ENCODE measurements at places on chromosomes 13 and 19.

DNA sequence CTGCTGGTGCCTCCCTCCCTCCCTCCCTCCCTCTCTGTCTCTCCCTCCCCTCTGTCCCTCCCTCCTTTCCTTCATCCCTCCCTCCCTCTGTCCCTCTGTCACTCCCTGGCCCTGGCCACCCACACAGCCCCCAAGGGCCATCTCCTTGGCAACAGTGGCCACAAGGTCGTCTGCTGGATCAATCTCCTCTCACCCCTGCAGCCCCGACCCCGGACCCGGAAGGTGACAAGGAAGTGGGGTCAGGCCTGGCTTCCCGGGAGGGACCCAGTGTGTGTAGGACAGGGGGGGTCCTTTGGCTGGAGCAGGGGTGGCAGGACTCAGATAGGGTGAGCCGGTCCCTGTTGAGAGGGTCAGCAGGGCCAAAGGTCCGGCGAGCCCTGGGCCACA, 21.9 kb upstream of the TCF3 start:
- DNase-seq, result no peak

DNA sequence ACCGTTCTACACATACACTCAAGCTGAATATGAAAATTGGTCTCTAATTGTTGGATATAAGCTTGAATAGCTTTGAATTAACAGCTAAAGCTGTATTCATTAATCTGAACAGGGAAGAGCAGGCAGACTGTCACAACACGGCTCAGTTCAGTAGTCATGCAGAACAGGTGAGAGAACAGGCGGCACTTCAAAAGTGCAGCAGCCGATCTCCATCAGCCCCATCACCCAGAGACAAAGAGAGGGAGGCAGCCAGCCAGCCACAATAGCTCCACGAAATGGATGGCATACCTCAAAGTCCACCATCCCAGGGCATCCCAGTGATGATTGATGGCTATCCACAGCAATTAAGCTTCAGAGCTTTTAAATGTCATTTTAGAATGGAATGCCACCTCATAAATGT, 419.2 kb downstream of the OLFM4 start:
- DNase-seq, result no peak

GRCh38 chr19:7861619-7862412, 12.4 kb downstream of the PRR36 start:
- no peak for DNase-seq

- no peak for DNase-seq
These were observed 2.6 kb downstream of the HMG20B start for GRCh38 chr19:3575260-3575741.

DNA sequence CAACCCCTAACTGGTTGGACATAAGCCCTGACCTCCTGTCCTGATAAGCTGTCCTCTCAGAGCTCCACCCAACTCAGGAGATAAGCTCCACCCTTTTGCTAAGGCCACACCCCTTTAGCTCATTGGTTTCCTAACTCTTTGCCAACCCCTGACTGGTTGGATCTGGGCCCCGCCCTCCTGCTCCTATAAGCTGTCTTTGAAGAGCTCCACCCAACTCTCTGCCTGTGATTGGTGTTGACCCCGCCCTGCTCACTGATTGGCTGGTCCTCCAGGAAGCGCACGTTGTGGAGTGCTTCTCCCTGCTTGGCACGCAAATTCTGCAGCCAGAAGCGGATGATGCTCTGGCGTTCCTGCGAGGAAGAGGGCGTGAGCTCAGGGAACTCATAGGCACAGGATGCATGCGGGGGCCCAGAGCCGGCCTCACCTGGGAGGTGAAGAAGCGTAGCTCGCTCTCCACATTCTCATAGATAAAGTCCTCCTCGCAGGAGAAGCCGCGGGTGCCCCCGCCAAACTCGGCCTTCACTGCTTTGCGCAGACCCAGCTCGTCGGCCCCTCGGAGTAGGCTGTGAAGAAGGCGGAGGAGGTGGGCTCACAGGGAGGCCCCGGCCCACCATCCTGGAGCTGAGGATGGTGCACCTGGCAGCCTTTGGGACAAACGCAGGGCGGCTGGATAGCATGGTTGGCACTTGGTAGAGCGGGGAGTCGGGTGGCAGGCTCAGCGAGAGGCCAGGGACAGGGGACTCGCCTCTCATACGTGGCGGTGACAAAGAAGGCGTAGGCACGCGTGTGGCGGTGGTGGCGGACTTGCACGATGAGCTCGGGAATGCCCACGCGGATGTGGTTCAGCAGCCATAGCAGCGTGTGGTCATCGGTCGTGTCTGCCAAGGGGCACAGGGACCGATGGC, 1.7 kb downstream of the ANO8 start:
- no peak for DNase-seq

GRCh38 chr13:97911311-97912138, 42.0 kb upstream of the IPO5 start:
- DNase-seq, result no peak

DNA sequence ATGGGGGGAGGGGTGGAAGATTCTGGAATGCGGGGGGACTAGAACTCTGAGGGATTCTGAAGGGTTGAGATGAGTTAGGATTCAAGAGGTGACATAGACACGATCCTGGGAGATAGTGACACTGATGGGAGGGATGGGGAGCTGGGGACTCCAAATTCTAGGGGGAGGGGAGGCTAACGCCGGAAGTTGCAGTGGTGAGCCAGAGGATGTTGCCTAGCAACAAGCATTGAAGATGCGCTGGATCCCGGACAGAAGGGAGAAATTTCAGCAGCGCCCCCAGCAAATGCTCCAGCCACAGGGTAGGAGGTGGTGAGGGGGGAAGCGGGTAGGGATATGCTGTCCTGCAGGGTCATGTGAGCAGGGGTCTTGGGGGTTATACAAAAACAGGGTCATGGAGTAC, 6.9 kb upstream of the LTBP4 start:
- DNase-seq, result no peak

- no peak for DNase-seq
These were observed 7.6 kb downstream of the F2RL3 start for GRCh38 chr19:16896146-16897028.

DNA sequence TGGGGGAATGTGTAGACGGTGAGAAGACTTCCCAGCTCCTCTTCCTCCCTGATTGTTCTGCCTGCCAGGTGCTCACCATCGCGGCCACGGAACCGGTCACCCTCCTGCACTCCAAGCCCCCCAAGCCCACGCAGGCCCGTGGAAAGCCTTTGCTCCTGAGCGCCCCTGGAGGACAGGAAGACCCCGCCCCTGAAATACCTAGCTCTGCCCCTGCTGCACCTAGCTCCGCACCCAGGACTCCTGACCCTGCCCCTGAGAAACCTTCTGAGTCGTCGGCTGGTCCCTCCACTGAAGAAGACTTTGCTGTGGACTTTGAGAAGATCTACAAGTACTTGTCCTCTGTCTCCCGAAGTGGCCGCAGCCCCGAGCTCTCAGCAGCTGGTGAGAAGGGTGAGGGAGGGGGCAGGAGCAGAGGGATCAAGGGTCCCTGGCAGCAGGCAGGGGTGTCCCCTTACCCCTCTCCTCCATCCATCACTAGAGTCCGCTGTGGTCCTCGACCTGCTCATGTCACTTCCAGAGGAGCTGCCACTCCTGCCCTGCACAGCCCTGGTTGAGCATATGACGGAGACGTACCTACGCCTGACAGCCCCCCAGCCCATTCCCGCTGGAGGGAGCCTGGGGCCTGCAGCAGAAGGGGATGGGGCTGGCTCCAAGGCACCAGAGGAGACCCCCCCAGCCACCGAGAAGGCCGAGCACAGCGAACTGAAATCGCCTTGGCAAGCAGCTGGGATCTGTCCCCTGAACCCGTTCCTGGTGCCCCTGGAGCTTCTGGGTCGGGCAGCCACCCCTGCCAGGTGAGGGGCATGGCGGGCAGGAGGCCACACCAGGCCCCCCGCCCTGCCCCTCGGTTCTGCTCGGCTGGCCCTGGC, 2.1 kb downstream of the SNAPC2 start:
- no peak for DNase-seq

DNA sequence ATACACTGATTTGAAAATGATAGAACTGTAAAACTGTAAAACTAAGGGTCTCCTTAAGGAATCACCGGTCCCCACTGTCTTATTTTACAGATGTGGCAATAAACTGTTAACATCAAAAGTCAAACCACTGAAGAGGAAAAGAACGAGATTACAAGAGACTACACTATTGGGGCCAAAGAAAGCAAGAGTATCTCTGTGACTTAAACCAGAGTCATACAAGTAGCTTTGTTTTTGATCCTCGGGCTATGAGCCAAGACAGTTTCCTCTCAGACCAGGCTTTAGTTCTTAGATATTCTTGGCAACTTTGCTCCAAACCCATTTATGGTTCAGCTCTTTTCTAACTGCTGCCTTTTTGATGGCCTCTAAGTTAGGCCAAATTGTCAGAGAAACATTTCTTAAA, 113.8 kb downstream of the TBC1D4 start:
- no peak for DNase-seq

DNA sequence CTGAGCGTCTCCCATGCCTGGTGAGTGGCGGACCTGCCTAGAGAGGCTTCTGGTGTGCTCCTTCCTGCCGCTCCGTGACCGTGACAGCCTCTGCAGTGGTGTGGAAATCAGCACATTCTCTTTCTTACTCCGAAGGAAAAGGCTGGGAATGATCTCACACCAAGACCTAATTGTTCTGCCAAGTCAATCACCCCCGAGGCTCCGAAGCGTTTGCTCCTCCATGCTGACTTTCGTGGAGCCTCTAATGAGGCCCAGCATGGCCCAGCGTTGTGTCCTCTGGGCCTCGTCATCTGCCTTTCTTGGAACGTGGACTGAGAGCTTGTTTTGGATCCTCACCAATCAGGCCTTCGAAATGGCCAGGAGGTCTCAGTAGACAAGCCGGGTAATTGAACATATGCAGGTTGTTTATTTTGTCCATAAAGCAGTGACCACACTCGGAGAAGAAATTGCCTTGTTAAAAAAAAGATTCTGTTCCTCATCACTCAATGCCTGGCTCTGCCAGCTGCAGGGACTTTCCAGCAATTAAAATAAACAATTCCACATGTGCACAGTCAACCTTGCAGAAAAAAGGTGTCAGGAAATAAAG, 107.1 kb downstream of the UBL3 start:
- DNase-seq, result no peak

GRCh38 chr13:37735293-37735692, 134.3 kb downstream of the TRPC4 start:
- DNase-seq, result no peak

DNA sequence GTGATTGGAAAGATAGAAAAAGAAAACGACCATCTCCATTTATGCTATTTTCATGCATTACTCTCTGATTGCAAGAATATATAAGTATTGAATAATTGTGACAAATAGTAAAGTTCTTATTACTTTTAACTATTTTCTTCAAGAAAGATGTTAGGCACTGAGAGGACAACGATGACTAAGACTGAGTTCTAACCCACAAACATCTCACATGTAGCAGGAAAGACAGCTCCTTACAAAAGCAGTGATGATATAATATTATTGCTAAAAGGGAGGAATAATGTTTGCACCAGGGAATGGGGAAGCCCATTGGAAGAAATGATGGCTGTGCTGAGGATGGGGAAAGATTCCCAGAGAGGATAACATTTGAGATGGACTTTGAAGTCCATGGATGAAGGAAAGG, 22.6 kb downstream of the RXFP2 start:
- DNase-seq, result no peak

DNA sequence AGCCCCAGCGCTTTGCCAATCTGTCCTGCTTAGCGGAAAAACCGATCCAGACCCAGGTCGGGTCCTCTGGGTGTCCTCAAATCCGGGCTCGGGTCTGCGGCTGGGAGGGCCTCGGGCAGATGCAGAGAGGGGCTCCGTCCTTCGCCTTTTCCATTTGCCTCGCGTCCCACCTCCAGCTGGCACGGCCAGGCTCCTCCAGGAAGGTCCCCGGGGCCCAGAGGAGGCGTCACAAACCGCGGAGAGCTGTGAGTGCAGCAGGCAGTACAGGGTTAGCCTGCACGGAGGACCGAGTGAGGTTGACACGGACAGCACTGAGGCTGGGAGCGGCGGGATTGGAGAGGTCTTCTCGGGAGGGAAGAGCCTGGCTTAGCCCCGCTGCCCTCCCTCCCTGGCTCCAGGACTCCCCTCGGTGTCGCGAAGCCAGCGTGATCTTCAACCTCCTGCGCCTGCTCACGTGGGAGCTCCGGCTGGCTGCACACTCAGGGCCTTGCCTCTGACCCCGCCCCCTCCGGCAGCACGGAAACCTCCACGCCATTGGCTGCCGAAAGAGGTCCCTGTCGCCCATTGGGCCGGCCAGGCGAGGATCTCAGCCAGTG, 2.8 kb upstream of the IFNL2 start:
- DNase-seq, result no peak

All from NCI-H1092 (cell line).